ENCODE measurements at places on chromosomes 3 and 15. TPM values are rescaled to one million over a fixed set of nuclear protein-coding genes. Genes with fewer than 3 reads are reported as not detected.

DNA sequence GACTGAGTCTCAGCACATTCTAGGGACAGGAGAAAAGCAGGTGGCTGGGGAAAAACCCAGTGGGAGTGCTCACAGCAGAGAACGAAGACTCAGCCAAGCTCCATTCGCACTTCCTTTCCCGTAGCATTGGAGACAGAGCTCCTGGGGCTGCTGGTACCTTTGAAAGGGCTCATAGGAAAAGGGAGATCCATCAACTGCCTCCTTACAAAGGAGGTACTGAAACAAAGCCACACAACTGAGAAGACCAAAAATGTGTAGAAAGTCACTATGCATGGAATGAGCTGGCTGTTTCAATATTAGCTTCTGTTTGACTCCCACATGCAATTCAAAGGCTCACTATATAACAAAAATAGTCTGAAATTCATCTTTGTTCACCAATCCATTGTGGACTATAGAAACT, 16.9 kb downstream of the STIMATE start:
- no peak for DNase-seq
- H3K4me1 ChIP-seq, result no peaks in the 10 kb centered on the region
- H3K27ac ChIP-seq, result no peak overlapping the region
- no peak overlapping the region for H3K4me3 ChIP-seq
- no peaks in the 10 kb centered on the region for H3K36me3 ChIP-seq

The KIF15 gene
- total RNA-seq, result not detected

GRCh38 chr3:101675709-101676215, 1.2 kb downstream of the ZBTB11 start:
- DNase-seq, result peak; percentile 30
- no peaks in the 10 kb centered on the region for H3K27me3 ChIP-seq

The GRAMD1C gene
- total RNA-seq, result 10.3 TPM

The ATP2B2 gene
- not detected for total RNA-seq

The ACSBG1 gene
- total RNA-seq, result not detected

- H3K4me3 ChIP-seq, result no peak overlapping the region
- H3K27me3 ChIP-seq, result no peaks in the 10 kb centered on the region
- peaks cover 23% of the 10 kb centered on the region for H3K4me1 ChIP-seq
- H3K36me3 ChIP-seq, result no peaks in the 10 kb centered on the region
Observed at GRCh38 chr3:69326855-69327300, 59.0 kb downstream of the FRMD4B start.

GRCh38 chr3:146637871-146638270, 32.7 kb upstream of the PLSCR5 start:
- no peaks in the 10 kb centered on the region for H3K27me3 ChIP-seq
- H3K4me1 ChIP-seq, result no peaks in the 10 kb centered on the region
- H3K36me3 ChIP-seq, result no peaks in the 10 kb centered on the region

DNA sequence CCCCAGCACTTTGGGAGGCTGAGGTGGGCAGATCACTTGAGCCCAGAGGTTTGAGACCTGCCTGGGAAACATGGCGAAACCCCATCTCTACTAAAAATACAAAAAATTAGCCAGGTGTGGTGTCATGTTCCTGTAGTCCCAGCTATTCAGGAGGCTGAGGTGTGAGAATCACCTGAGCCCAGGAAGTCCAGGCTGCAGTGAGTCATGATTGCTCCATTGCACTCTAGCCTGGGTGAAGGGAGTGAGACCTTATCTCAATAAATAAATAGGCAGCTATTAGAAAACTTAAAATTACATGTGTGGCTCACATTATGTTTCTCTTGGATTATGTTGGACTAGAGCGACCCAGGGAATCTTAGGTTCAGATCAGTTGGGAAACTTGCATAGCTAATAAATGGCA, 69.7 kb downstream of the RPLP1 start:
- H3K27ac ChIP-seq, result no peak overlapping the region
- no peak for DNase-seq
- H3K4me3 ChIP-seq, result no peak overlapping the region
- no peaks in the 10 kb centered on the region for H3K27me3 ChIP-seq

DNA sequence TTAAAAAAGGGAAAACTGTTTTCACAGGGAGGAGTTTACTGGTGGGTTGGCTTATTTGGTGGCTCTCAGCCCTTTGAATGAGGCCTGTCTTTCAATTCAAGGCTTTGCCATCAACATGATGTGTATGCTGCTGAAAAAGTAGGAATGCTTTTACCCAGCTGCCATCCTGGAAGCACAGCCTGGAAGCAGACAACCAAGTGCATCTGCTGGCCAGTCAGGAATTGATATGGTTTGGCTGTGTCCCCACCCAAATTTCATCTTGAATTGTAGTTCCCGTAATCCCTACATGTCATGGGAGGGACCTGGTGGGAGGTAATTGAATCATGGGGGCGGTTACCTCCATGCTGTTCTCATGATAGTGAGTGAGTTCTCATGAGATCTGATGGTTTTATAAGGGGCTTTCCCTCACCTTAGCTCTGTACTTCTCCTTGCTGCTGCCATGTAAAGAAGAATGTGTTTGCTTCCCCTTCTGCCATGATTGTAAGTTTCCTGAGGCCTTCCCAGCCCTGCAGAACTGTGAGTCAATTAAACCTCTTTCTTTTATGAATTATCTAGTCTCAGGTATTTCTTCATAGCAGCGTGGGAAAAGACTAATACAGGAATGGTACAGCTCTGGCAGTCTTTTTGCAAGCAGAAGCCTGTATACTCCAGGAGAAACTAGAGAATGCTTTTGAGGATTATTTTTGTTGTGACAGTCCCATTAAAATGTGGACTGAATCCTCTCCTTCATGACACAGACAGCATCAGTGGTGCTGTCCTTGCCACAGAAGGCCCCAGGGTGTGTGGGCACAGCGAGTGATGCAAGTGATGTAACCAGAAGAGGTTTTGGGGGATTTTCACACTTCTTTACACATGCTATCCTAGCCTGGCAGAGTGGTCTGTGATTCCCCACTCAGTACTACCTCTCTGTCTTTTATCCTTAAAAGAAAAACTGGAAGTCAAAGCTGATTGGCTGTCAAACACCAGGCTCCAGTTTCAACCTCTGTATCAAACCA, 20.0 kb downstream of the PLCL2 start:
- DNase-seq, result no peak
- H3K27me3 ChIP-seq, result no peaks in the 10 kb centered on the region
- H3K27ac ChIP-seq, result no peak overlapping the region

Measured in transverse colon (tissue), 4 donors.